ENCODE measurements at places on chromosomes 16 and 17.

GRCh38 chr16:87098361-87098760 is 218.8 kb downstream of the C16orf95 start:
- DNase-seq, result no peak

DNA sequence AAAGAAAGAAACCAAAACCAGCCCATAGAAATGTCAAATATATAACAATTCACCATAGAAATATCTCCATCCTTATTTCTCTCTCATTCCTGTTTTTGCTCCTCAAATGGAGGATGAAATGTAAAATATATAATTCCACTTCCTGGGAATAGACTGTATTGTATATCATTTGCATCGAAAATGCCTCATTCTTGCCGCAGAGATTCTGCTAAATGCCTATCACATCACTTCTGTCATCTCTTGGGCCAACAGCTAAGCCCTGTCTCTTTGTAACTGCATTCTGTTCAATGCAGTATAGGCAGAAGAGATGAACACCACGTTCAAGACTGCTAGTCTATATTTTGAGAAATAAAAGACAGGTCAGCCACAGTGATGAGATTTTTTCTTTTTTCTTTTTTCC is 956.3 kb upstream of the SOX9 start:
- no peak for DNase-seq

GRCh38 chr17:49180303-49180702 is 30.1 kb downstream of the GNGT2 start:
- no peak for DNase-seq

GRCh38 chr17:82888583-82889495 is 49.0 kb upstream of the ZNF750 start:
- DNase-seq, result no peak

- DNase-seq, result no peak
Measured at GRCh38 chr17:73226556-73227172, 33.8 kb downstream of the COG1 start.

GRCh38 chr17:40470932-40471828 is 27.9 kb downstream of the IGFBP4 start:
- peak; percentile 45 for DNase-seq

DNA sequence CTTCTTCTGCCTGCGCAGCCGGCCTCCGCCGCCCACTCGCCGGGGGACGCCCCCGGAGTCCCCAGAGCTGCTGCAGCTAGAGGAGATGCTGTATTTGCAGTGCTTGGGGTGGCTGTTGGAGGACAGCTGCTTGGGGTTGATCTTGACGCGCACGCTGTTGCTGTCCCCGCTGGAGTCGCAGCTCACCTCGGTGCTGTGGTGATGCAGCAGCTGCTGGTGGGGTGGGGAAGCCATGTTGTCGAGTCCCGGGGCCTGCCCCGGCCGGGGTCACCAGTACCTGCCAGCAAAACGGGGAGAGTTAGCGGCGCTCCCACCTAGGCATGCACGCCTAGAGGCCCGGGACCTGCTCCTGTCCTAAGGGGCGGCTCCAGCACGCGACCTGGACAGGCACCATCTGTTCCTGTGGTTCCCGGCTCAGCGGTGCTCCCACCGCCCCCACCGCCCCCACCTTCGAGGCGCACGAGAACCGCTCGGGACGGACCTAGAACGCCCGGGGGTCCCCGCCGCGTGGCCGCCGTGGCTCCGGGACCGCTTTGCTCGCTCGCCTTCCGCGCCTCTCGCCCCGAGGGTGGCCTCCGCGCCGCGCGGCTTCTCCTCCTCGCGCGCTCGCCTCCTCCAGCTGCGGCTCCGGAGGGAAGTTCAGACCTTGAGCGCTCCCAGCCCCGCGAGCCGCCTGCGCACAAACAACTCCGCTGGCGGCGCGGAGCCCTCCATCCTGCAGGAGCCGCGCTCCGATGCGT is 863 bp downstream of the ADCY9 start:
- no peak for DNase-seq

- DNase-seq, result peak; percentile 84
Measured at GRCh38 chr16:27318392-27319256, 4.8 kb downstream of the IL4R start.

DNA sequence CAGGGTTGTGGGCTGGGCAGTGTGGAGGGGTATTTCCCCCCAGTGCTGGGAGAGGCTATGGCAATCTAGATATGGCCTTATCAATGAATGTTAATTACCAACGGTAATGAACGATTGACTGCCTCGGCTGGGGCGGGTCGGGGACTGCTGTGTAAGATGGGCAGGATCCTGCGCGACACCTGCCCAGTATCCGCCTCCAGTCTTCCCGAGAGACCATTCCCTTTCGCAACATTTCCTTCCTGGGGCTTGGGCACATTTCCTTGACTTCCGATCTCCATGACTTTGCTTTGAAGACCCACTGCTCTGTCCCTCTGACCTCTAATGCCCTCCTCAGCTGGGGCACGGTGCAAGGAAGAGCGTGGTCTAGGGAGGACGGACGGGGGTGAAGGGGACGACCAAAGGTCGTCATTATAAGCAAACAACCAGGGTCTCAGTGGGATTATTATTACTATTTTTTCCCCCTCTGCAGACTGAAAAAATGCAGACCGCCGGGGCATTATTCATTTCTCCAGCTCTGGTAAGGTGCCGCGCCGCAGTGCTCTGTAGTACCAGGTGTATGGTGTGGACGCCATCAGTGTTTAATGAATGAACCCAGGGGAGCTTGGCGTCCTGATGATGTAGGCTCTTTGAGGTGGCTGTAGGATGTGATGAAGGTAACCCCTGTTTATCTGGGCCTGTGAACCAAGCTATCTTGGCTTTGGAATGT is 506 bp downstream of the ATP5MC1 start:
- DNase-seq, result no peak

- no peak for DNase-seq
Measured at GRCh38 chr16:31696968-31697743, 169.5 kb downstream of the AHSP start.

GRCh38 chr17:74881073-74881472 is 8.3 kb upstream of the FDXR start:
- no peak for DNase-seq

GRCh38 chr16:17212606-17213005 is 258.2 kb downstream of the XYLT1 start:
- no peak for DNase-seq

DNA sequence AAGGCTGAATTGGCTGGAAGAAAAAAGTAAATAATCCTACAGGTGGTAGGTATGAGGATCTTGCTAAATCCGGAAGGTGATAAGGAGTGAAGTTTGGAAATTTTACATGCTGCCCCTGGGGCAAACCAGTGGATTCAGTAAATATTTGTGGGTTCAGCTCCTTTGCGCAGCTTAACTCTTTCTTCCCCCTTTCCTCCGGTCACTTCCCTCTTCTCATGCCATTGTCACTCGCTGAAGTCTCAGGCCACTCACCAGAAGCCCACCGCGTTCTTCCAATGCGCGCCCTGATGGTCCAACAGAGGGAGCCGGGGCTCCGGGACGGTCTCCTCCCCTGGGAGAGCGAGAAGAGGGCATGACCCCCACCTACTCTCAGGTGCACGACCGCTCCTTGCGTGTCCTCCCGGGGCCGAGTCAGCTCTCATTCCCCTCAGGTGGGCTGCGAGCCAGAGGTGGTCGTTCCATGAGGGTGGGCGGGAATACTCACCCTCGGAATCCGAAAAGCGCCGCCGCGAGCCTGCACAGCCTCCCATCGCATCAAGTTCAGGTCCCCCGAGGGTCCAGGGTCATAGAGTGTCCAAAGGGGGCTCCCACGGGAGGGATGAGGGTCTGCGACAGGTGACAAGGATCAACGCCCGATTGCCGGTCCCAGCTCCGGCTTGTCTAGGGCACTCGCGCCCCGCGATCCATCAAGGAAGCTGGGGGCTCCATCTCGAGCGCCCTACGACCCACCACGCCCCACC is 474 bp downstream of the CLN3 start:
- no peak for DNase-seq

GRCh38 chr17:47288531-47289116 is 35.0 kb downstream of the ITGB3 start:
- no peak for DNase-seq

GRCh38 chr16:31138621-31139578 is 3.4 kb upstream of the PRSS8 start:
- DNase-seq, result peak; percentile 75

DNA sequence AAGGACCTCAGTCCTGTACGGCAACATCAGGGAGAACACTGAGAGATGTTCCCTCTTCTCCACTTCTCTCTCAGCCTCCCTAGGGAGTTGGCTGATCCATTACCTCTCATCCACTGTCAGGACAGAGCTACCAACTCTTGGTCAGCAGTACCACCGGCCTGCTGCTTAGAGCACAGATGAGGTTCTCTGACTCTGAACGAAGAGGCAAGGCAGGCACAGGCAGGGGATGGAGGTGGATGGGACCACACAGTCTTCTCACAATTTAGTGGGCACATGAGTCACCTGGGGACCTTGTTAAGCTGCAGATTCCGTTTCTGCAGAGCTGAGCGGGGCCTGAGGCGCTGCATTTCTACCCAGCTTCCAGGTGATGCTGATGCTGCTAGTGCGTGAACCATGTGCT is 128.6 kb upstream of the CCL2 start:
- no peak for DNase-seq

DNA sequence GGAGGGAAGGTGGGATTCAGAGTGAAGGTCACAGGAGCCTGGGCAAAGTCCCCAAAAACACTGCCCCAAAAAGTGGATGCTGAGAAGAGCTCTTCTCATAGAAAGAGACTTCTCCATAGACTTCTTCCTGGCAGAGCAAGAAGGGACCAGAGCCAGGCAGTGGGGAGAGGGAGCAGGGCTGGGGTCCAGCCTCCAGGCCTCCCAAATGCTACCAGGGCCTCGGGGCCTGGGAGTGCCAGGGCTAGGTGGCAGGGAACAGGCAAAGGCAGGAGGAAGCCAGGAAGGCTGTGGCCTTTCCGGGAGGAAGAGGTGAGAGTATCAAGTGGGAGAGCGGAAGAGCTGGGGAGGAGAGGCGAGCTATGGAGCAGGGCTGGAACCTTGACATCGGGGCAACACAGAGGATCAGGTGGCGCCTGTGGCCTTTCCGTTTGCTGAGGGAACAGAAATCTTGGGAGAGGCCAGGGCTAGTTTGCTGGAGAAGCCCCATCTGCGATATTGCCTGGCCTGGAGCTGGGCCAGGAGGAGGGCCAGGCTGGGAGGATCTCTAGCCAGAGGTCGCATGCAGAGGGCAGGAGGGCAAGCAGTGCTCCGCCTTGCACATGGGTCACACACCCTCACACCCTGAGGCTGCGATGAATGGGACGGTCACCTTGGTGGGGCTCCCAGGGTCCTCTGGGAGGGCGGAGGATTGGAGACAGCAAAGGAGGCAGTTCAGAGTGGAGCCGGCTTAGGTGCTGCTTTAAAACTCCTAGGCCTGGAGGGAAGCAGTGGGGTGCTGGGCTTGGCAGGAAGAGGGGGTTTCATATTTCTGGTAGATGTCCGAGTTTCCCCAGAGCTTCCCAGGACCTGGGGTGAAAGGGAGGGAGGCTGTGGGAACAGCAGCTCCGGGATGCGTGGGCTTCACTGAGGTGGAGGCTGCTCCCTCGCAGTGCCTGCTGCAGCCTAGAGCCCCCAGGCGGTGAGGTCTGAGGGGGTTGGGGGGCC is 3.4 kb downstream of the SLC16A5 start:
- no peak for DNase-seq

GRCh38 chr17:869567-870525 is 87.7 kb downstream of the MRM3 start:
- DNase-seq, result peak; percentile 85

DNA sequence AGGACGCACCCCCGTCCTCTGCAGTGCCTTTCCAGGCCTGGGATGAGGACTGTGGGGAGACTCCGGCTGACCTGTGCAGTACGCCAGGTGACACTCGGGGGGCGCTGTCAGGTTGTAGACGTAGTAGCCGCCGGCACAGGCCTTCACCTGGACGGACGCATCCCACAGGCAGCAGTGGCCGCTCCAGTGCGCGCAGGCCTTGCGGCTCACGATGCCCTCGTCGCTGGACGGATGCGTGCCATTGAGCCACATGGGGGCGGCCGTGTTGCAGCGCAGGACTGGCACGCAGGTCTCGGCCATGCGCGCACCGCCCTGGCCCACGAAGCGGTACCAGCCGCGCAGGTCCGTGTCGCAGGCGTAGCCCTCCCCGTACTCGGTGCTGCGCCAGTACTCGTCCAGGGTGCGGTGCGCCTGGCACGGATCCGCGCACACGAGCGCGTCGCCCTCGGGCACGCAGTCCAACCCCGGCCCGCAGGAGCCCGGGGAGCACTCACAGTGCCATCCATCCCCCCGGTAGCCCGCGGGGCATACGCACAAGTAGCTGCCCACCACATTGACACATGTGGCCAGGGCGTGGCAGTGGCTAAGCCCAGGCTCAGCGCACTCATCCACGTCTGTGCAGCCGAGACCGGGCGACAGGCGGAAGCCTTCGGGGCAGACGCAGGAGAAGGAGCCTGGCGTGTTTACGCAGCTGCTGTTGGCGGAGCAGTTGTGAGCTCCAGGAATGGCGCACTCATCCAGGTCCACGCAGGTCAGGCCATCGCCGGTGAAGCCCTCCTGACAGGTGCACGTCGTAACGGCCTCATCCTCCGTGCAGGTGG is 3.9 kb downstream of the UMOD start:
- no peak for DNase-seq

GRCh38 chr17:19752216-19753050 is 4.3 kb upstream of the ALDH3A1 start:
- DNase-seq, result no peak

DNA sequence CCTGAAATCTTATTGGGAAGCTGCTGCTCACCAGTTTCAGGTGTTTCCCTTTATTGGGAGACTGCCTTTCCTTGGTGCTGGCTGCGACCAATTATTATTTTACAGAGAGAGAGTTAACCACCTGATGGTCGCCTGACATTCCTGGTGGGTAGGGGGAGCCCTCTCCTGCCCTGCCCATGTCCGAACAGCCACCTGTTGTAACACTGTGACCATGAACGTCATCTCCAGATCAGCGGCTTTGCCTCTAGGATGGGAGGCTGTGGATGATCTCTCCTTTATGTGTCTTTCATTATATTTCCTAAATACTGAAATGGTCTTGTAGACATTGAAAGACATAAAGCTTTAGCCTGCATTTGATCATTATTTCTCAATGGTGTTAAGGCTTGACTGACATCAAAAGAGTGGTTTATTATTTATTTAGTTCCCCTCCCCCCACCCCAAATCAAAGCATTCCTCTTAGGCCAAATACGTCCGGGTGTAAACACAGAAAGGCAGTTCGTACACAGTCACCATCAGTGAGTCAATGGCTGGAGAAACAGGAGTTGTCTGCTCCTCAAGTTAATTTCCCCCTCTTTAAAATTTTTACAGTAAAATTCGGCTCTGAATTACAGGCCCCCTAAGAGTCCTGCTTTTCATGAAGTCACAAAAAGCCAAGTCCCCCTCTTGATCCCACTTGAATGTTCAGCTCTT is 57.8 kb upstream of the CACNG5 start:
- DNase-seq, result no peak

Measured in keratinocyte (primary cell).